ENCODE measurements at places on chromosomes 2 and 18.

DNA sequence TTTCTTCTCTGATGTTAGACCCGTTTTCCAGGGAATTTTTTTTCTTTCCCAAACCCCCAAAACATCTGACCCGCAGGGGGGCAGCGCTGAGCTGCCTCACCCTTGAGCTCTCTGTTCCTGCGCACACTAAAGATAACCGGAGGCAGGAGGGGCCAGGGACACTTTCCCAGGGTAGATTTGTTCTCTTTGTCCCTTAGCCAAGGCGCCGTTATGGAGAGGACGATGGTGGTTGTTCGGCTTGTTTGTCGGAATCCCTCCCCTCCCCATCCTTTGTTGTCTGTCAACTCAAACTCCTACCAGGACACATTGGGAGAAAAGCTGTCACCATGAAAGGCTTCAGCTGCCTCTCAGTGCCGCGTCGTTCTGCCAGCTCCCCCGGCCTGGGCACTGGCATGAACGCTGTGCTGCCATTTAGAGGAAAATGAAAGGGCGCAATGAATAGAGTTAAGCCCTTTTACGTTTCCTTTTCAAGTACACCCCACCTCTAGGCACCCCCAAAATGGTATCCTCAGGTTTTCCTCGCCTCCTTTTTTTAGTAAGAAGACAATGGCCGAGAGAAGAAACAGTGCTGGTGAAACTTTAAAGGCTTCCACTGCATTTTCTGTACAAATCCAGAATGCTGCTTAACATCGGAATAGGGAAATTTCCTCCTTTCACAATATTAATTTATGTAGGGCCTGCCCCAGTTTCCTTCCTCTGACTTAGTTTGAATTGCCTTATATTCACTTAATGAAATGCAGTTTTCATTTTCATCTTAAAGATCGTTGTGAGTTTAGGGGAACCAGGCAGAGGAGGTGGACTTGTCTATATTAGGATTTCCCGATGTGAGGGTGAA is 62.1 kb downstream of the RND3 start:
- no peak for DNase-seq

- no peak for DNase-seq
Measured at GRCh38 chr2:204010628-204011560, 74.3 kb downstream of the ICOS start.

GRCh38 chr2:26588576-26588975 is 52.6 kb downstream of the CIB4 start:
- no peak for DNase-seq

DNA sequence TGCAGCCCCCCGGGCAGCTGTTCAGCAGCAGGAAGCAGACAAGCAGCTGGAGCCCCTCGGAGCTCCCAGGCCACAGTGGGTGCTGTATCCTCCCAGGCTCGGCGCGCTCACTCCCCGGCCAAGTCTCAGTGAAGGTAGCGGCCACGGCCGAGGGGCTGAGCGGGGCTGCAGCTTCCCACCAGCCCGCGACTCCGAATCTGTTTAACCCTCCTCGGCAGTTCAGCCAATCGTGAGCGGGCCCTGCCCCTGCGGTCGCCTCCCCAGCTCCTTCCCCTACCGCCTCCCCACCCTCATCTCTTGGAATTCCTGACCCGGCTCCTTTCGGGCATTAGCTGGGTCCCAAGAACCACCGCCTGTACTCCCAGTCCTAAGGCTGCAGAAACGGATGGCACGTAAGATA is at the start of gene RESP18:
RESP18 (minus strand) TSS at position 203 of the 400 bp plus-strand sequence.
- no peak for DNase-seq

DNA sequence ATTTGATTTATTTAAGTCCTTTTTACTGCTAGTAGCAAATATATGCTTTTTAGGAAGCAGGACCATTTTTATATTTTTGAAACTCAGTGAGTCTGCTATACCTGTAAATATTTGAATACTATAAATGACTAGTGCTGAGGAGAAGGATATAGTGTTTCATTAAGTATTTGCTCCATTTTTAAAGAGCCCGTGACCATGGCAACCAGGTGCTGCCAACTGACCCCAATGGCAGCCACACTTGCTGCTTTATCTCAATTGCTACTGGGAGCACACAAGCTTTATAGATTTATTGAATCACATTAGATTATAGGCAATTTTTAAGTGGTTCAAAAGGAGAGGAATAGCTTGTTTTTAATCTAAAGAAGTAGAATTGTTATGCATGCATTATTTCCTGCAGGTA is 142.0 kb downstream of the SCG2 start:
- no peak for DNase-seq

GRCh38 chr2:85756822-85757435 is 3.1 kb downstream of the ATOH8 start:
- no peak for DNase-seq

GRCh38 chr2:108924580-108925251 is 64.3 kb downstream of the EDAR start:
- DNase-seq: no peak

DNA sequence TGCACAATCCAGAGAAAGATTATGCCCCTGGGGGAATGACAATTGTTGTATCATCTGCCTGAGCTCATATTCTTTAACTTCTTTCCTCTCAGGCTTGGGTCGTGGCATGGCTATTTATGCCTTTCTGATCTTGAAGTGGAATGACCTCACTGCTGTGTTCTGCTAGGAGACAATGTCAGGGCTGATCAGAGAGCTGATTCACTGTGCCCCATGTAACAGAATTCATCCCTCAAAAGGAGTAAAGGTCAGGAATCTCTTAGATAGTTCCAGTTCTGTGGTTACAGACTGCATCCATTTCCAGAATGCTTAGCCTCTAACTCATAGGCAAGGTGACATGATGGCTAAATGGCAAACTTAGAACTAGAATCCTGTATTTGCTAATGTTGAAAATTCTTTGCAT is 511.7 kb upstream of the CNTNAP5 start:
- no peak for DNase-seq

DNA sequence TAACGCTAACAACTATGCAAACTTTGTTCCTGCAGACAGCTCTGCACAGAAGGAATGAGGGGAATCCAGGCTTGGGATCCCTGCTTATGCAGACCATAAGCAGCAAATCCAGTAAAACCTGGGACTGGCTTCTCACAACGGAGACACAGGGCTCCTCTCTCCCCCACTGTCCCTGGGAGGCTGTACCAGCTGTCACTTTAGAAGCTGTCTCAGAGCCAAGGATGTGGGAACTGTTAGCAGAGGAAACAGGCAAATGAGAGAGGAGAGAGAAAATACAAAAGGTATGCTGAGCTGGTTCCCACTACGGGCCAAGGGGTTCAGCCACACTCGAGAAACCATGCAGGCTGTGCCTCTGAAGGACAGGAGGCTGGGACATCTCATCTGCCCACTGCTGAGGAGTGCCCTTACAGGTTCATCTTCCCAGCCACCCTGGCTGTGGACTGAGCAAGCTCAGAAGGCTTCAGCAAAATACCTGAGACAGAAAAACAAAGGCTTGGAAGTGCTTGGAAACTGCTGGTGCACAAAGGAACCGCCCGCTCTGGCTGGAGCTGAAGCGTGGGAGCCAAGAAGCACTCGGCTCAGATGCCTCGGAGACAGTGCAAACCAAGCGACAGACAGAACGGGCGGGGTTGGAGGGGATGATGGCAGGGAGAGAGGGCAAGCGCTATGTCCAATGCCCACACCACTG is 72.5 kb downstream of the FAM210A start:
- no peak for DNase-seq

DNA sequence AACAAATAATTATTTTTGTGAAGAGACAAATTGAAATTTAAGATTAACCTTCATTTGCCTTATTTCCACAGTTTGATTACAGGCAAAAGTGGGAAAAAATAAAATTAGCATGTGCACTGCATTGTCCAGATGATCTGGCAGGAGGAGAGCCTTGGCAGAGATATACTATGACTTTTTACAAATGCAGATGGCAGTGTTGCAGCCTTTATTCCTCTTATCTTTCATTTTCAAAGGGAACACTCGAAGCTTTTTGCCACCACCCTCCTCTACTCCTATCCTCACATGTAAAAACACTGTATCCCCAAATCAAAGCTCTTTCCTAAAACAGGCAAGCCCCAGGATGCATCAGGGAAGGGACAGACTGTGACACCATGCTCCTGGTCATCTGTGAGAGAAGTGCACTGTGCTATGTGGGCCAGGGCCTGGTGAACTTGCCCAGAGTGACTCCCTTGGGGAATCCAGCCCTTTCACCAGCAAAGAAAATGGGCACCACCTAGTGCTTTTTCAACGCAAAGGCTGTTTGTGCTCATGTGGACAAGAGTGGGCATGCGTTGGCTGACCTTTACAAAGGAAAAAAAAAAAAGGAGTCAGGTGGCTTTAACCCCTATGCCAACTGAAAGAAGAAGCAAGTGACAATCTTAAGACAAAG is 74.7 kb upstream of the ETAA1 start:
- DNase-seq: no peak

DNA sequence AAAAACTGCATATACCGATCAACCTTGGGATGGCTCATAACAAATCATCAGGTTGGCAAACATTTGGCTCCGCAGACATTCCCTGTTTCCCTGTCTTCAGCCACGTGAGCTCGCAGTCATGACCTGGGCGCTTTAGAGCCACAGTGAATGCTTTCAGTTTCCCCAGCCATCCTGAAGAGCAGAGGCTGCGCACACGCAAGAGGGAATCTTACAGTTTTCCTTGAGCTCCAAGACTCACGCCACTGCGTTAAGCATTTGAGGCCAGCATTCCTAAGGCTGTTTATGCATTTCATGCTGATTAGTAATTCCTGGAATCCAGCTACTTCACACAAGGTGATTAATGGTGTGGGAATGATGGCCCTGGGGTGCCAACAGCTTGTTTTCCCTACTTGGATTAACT is 95.1 kb downstream of the MTCL1 start:
- DNase-seq: no peak

DNA sequence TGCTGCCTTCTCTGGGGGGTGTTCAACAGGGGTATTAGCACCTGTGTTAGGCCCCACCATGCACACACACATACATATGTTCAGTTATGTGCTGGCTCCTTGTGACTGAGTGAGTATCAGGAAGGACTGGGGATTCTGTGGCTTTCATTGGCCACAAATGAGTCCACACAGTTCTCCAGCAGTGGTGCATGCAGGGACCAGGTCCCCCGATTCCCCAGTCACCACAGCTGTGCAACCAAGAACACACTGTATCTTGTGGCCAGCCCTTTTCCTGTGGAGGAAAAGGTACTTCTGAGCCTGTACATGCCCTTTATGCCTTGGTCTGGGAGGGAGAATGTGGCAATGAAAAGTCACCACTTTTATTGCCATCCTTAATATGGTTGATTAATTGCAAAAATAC is 74.9 kb upstream of the KLF7 start:
- DNase-seq: no peak

- no peak for DNase-seq
Measured at GRCh38 chr18:70450426-70451253, 161.8 kb downstream of the SOCS6 start.

DNA sequence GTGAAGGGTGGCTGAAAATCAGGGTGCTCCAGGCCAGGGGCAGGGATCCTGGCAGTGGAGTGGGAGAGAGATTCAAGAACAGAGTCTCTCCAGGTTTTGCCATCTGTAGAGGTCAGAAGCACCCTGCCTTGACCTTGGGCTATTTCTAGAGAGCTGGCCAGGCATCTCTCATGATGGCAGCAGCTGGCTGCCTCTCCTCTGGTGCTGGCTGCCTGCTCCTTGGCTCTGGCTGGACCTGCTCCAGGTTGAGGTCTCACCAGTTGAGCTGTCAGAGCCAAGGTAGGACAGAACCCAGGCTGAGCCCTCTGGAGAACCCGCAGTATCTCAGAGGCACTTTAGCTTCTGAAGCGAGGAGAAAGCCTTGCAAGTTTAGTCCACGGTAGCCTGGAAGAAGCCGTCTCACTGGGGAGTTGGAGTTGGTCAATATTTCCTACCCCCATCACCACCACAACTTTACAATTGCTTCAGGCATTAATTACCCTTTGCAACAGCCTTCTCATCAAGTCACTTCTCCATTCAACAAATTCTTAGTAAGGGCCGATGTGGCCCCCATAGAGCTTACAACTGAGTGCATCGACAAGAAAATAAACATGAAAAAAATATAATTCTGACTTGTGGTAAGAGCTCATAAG is 25.6 kb downstream of the GNLY start:
- DNase-seq: no peak

DNA sequence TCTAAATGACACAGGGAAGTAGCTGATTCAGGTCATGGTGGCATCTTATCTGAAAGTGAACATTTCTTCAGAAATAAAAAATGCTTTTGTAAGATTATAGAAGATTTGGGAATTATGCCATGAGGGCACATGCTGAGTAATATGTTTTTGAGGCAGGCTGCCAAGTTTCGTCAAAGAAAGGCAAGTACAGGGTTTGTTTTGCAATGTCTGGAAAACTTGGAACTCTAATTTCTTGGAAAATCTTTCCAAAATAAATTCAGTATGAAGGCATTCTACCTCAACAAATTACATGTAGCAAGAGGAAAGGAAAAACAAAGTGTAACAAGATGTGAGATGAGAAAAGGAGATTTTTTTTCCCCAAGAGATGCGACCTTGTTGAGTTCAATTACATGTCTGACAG is 167.7 kb downstream of the PLCL1 start:
- no peak for DNase-seq

GRCh38 chr2:182911813-182912517 is 45.5 kb upstream of the FRZB start:
- DNase-seq: no peak

DNA sequence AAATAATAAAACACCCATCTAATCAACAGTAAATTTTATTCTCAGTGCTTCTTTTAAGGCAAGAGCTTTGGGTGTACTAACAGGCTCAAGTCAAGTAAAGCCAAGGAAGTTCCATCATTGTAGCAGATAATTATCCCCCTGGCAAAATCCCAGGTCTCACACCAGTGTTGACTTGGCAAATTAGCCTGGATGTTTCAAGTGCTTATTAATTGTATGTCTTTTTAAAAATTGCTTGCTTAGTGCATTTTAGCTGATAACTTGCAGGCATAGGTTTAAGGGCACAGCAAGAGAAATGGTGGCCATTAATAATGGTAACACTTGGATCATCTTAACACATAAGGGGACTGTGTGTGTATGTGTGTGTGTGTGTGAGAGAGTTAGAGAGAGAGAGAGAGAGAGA is 42.0 kb upstream of the FMNL2 start:
- no peak for DNase-seq

GRCh38 chr2:184890311-184890710 is 292.0 kb downstream of the ZNF804A start:
- no peak for DNase-seq

DNA sequence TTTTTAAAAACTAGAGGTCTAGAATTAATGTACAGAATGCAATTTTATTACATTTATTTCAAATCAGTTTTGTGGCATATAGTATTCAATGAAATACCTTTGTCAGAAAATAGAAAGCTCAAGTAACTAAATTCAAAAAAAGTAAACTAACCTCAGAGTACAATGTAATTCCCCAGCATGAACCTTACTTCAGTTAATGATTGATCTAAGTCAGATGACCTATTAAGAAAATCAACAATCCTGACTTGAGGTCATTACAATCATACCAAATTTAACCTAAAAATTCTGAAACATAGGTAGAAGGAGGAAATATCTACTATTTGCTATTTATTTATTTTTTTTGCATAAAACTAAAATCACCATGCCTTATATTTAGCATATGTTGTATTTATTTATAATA is 142.9 kb downstream of the CCDC102B start:
- no peak for DNase-seq

- DNase-seq: no peak
Measured at GRCh38 chr2:226515344-226516055, 284.1 kb downstream of the IRS1 start.

GRCh38 chr18:10055125-10055750 is 141.4 kb downstream of the VAPA start:
- peak; percentile 15 for DNase-seq

- no peak for DNase-seq
Measured at GRCh38 chr2:3633089-3633981, 24.7 kb upstream of the ALLC start.

GRCh38 chr2:3299703-3300102 is 77.9 kb downstream of the EIPR1 start:
- no peak for DNase-seq
